ENCODE measurements at places on chromosomes 7 and 10. TPM values are rescaled to one million over a fixed set of nuclear protein-coding genes. Genes with fewer than 3 reads are reported as not detected.

Gene PRR15
- total RNA-seq = 4.2 TPM

Gene TMEM213
- not detected for total RNA-seq

Gene SLC39A12
- total RNA-seq = not detected

DNA sequence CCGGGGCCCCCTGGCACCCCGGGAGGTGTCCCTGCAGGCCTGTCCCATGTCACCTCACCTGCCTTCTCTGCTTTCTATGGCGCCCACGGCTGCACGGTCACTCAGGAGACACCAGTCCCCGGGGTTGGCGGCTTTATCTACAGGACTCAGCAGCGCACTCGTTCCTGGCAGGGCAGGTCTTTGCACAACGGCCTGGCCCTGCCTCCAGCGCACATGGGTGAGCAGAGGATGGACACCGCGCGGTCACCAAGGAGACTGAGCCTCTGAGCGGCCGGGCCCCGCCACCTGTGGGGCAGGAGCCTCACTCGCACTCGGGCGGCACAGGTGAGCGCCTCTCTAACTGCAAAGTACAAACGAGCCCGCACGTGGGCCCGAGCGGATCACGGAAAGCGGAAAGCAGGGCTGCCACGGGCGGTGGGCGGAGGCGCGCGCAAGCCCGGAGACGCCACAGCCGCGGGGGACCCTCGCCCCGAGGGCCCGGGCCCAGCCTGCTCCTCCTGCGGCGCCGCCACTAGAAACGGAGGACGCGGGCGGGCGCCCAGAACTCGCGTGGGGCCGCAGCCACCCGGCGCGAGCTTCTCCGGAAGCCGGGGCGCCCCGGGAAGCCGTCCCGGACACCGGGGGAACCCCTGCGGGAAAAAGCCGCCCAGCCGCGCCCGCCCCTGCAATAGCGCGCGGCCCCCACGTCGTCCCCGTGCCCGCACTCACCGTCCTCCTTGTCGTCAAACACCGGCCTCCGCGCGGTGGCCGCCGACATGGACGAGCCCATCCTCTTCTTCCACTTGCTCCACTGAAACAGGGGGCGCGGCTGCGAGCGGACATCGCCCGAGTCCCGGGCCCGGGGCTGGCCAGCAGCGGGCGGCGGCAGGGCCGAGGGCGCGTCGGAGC lies 642 bp downstream of the STK32C start:
- no peak for DNase-seq

DNA sequence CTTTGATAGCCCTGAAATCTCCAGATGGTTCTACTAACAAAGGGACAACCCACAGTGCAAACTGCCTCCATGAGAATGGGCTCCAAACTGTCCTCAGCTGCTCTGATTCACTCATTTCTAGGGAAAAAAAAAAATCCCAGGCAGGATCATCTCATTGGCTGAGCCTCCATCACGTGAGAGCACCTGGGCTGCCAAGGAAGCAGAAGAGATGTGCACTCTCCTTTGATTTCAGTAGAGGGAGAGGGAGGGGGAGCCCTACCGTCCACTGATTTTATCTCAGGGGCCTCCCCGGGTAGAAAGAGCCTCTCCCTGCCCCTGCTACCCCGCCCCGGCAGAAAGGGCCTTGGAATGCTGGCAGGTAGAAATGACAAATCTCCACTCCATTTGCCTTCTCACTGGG lies 725.4 kb downstream of the PHTF2 start:
- no peak for DNase-seq

GRCh38 chr7:73652541-73652949 lies 15.1 kb upstream of the VPS37D start:
- no peak for DNase-seq
